ENCODE measurements at places on chromosomes 7 and 10.
A peak's percentile ranks its signal among the peaks of the same experiment; 100 is the strongest.

DNA sequence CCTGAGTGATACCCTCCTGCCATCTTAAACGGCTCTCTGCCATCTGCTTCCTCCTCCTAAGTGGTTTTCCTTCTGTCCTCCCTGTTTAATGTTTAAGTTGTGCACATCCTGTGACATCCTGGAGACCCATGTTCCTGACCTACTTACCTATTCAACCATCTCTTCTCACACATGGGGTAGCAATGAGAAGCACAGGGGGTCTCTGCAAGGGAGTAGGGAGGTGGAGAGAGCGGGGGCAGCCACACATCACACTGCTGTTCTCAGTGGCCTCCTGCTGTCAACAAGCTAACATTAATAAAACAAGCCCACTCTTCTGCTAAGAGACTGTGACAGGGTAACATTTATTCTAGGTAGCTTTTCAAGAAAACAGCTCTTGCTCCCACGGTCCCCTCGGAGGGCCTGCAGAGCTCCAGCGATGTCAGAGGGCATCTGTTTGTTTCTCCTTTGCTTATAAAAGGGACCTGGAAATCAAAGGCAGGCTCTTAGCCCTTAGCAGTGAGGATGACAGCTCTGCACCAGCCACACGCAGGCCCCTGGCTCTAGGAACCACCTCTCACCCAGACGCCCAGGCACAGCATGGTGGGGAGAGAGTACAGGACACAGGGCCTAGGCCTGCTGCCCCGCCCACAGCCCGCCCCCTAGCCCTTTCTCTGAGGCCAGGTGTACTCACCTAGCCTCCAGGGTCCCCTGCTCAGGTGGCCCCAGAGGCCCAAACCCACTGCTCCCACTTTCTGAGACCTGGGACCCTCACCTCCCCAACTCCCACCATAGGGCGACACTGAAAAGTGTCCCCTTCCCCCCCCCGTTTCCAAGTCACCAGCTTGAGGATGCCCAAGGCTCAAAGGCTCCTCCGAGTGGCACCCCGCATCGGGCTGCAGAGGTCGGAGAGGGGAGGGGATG is 943 bp upstream of the SLC18A2 start:
- DNase-seq = peak; percentile 69

DNA sequence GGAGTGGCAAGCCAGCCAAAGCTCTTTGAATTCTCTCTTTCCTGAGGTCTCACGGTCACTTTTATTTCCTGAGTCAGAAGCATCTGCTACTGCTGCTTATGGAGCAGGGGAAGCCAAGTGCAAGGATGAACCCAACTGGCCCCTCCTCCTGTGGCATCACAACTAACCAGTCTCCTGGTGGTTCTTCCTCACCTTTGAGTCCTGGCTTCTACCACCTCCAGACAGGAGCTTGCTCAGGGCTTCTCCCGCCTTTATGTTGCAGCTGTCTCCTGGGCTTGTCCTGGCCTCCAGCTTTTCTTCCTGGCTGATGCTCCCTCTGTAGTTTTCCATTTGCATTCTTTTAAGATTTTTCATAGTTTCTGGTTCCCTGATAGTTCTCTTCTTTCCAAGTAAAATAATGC is 349.7 kb upstream of the NRP1 start:
- DNase-seq = no peak

DNA sequence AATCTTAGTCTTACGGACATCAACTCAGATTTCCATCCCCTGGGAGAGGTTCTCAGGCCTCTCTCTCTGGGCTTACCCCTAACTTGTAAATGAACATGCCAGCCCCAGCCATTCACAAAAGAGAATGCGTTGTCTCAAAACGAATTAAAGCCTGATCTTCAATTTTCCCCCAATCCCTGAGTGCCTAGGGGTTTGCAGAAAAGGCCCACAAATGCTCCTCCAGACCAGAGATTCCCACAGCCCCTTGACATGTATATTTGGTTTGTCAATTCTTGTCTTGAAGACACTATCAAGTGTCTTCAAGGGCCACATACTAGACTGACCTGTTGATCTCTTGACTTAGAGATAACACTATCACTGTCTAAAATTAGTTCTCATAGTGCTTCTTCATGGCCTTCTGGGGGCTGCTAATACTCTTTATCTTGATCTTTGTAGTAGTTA is 11.9 kb upstream of the HOXA13 start:
- DNase-seq = no peak

DNA sequence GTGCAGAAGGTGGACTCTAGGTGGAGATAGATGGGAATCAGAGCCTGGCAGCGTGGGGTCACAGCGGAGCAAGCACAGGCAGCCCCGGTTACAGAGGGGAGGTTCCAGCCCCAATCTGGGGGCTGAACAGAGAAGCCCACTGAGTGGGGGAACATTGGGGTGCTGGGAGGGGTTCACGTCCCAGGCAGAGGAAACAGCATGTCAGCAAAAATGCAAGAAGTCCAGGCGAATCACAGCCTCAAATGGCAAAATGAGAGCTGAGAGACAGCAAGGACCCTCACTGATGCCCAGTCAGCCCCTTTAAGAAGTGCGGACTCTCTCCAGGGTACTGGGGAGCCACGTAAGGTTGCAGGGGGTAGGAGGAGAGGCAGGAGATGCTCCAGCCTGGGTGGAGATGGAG is 62.0 kb downstream of the ELFN1 start:
- DNase-seq = no peak

DNA sequence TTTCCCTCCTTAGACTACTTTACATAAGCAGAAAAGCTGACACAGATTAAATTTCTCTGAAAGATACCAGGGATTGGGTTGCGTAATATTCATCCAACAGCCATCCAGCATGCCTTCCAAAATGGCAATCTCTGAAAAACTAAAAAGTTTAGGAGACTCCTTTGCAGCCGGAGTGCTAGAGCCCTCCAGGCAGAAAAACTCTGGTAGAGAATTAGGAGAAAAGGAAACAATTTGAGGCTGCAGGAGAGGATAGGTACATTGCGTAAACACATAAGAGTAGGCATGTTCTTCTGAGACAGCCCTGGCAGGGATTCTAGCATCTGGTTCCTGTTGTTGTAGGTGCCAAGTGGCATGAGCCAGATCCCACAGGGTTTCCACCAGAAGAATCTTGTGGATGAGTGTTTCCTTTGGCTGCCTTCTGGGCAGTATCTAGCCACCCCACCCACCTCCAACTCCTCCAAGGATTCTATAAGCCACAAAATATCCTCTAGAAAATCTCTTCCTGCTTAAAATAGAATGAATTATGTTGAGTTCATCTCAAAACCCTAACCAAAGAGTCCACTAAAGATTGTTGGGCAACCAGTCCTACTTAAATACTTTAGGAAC is 402.4 kb downstream of the HGF start:
- DNase-seq = no peak

DNA sequence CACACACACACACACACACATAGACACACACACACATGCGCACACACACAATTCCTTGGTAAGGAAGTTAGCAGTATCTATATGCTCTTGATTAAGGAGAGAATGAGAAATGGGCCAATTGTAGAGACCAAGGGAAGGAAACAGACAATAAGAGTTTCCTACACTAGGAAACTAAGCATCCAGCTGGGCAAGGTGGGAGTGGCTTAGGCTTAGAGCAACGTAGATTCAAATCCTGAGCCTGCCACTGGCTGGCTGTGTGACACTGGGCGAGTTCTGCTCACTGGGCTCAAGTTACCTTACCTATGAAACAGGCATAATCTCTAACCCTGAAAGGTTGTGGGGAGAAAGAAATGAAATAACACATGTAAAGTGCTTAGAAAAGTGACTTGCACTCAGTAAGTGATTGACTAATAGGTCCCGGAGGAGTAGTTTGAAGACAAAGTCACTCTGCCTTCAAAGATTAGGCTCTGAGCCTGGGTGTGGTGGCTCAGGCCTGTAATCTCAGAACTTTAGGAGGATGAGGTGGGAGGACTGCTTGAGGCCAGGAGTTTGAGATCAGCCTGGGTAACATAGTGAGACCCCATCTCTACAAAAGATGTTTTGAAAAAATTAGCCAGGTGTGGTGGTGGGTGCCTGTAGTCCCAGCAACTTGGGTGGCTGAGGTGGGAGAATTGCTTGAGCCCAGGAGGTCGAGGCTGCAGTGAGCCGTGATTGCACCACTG is 701.4 kb downstream of the PARD3 start:
- no peak for DNase-seq

DNA sequence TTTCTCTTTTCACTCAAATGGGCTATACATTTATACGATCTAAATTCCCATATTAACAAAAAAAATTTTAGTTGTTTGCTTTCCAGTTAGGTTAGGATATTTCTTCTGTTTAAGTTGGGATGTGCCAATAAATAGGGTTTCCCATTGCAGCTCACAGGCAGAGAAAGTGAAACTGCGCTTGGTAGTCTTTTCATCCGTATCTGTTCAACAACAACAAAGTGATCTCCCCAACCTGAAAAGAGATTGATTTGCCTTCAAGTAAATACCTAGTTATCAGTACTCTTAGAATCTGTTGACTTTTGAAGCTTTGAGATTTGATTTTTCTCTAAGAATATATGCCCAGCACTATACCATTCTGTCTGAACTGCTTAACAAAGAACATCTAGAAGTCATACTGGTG is 143.4 kb downstream of the DYNC1I1 start:
- DNase-seq = no peak

DNA sequence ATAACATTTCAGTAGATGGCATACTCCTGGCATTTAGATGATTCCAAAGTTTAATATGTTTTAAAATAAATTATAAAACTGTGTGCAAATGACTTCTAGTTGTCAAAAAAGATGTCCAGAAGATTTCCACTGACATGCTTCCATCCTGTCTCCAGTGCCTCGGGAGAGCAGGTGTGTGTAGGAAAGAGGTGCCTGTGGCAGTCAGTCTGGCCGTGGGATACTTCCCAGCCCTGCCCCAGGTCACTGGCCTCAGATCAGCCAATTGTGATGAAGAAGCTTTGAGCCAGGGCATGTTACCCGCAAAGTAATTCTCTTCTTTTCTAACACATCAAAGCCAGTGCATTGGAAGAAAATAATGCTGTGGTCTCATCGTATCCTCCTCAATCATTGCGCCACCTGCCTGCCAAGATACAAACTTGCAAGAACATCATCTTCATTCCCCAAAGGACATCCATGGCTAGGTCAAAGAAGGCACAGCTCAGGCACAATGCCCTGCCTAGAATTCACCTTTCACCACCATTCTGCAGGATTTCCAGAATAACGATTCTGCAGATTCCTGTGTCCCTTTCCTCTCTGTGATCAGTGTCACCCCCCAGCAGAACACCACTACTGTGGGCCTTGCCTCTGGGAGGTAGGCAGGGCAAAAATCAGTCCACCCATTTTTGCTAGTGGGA is 6.3 kb upstream of the KCNMA1 start:
- no peak for DNase-seq

DNA sequence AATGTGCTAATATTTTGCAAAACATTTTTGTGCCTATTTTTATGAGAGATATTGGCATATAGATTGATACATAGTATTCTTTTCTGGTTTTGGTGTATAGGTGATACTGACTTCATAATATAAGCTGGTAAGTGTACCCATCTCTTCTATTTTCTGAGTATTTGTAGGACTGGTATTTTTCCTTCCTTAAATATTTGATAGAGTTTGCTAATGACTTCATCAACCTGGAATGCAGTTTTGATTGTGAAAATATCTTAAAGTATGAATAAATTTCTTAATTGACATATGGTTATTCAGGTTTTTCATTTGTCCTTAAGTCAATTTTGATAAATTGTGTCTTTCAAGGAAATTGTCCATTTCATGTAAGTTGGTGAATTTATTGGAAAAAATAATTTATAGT is 6.1 kb upstream of the SCRN1 start:
- DNase-seq = no peak

GRCh38 chr10:52729271-52730104 is 43.1 kb downstream of the MBL2 start:
- no peak for DNase-seq

DNA sequence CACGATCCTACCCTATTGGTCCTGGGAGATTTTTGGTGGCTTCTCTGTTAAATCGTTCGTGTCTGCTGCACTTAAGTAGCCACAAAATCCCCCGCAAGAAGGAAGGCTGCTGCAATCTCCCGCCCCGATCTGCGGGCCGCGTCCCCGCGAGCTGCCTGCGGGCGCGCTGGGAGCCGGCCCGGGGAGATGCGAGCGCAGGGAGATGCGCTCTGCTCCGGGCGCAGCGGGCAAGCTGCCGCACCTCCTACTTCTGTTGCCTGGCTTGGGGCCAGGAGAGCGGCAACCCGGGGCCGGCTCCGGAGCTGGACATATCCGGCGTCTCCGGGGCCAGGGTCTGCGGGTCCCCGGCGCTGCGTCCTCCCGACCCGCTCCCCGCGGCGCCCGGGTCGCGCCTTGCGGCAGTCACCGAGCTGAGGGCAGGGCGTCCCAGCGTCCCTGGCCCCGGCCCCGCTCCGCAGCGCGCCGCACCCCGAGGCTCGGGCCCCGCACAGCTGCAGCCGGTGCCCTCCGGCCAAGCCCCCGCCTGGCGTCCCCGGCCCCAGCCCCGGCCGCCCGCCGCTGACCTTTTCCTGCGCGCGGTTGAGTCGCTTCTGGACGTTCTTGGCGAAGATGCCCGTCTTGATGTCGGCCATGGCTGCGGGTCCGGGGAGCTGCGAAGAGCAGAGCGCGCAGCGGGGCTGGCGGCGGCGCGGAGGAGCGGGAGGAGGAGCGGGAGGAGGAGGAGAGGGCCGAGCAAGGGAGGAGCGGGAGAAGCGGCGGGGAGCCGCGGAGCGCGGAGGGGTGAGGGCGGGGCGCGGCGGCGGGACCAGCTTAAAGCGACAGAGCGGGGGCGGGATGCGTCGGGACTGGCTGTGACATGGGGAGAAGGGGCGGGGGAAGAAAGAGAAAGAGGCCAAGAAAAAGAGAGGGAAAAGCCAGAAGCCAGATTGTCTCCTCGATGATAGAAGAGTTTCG is at the start of gene AMPH:
Gene AMPH (minus strand): TSS at position 654 of the 954 bp plus-strand sequence. CDS start 22 bp downstream, at position 632.
- DNase-seq = no peak

GRCh38 chr10:95531994-95532399 is 29.2 kb downstream of the SORBS1 start:
- DNase-seq = no peak

DNA sequence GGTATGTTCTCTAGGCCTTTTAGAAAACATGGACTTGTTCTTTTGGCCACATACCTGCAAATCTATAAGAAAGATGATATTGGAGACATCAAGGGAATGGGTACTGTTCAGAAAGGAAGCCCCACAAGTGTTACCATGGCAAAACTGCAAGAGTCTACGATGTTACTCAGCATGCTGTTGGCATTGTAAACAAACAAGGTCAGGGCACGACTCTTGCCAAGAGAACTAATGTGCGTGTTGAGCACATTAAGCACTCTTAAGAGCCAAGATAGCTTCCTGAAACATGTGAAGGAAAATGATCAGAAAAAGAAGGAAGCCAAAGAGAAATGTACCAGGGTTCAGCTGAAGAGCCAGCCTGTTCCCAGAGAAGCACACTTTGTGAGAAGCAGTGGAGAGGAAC is 37.1 kb downstream of the SDK1 start:
- DNase-seq = no peak

DNA sequence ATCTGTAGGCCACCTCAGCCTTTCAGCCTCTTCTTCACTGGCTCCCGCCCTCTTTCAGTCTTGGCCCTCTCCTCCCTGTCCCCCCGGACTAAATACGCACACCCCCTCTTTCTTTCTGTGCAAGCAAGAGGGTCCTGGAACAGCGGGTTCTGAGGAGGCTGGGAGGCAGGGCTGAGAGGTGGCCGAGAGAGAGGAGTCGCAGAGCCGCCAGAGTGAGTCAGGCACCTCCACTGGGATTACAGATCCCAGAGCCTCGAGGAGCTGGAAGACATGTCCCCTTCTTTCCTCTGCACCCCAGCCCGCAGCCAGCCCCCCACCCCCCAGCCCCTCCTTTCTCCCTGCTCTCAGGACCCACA is 182 bp downstream of the CCDC136 start:
- no peak for DNase-seq

GRCh38 chr10:73991884-73992245 is 6.1 kb upstream of the VCL start:
- DNase-seq = no peak

GRCh38 chr7:80154656-80155333 is 20.2 kb downstream of the GNAI1 start:
- no peak for DNase-seq

Data from mesenteric fat pad (tissue), 1 donor.